T-helper 2 cell (primary cell): ENCODE measurements at places on chromosomes 6 and 20.

- DNase-seq: peak; percentile 20
Measured at GRCh38 chr6:142746524-142746923, 198.5 kb downstream of the HIVEP2 start.

GRCh38 chr6:7505189-7505699 lies 36.2 kb upstream of the DSP start:
- no peak for DNase-seq

- no peak for DNase-seq
Measured at GRCh38 chr20:20782755-20783154, 70.3 kb upstream of the RALGAPA2 start.

DNA sequence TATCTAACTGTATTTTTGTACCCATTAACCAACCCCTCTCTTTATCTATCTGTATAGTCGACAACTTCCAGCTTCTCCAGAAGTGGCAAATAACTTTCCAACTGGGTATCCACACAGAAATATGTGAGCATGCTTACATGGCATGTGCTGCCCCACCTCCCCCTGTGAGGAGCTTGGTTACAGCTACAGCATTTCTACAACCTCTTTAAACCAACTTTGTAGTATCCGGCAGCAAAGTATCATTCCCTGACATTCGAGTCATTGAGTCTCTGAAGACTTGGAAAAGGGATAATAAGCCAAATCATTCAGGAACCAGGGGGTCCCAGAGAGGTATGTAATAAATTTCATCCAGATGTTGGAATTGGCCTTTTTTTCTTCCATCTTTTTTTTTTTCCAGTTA lies 48.2 kb upstream of the ASIP start:
- DNase-seq: no peak

- no peak for DNase-seq
Measured at GRCh38 chr6:129345890-129346289, 364.1 kb downstream of the ARHGAP18 start.

DNA sequence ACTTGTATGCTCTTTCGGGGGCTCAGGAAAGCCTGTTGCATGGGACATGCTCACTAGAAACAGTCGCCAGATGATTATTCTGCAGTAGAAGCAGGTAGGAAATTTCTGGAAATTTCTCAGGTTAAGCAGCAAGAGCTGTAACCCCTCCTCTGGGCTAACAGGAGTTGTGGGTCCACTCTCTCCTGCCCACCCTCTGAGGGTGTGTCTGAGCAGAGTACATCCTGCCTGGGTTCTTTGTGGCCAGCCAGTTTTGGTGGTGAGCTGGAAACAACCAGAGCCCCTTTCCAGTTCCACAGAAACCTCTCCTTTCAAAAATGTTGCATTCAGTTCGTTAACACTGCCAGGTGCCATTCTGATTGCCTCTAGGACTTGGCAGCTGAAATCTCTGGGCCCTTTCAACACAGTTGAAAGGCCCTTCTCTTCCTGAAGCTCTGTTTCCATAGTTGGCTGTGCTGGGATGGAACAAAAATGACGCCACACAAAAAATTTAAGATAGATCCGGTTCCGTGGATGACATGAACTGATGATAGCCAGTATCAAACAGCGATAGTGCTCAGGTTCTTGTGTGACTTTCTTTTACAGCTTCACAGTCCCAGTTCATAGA lies 38.5 kb downstream of the PLCG1 start:
- DNase-seq: no peak

GRCh38 chr6:76843054-76843822 lies 620.1 kb downstream of the HTR1B start:
- DNase-seq: no peak

- DNase-seq: no peak
Measured at GRCh38 chr6:15426901-15427300, 181.0 kb downstream of the JARID2 start.

GRCh38 chr6:64270083-64270482 lies 634.5 kb downstream of the PHF3 start:
- no peak for DNase-seq

DNA sequence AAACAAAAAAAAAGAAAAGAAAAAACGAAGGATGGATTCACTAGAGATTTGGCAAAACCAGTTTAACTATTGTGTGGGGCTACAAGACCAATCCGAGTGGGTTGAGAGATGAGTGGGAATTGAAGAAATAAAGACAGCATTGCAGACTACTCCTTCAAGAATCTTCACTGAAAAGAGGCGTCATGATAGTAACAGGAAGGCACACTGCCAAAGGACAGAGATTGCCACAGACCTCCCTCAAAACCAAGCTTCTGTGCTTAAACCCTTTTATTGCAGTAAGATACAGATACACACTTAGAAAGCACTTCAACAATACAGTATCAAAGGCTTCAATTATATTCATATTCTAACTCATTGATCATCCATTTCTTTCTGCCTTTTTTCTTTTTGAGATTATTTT lies 103.9 kb downstream of the IPCEF1 start:
- DNase-seq: no peak

DNA sequence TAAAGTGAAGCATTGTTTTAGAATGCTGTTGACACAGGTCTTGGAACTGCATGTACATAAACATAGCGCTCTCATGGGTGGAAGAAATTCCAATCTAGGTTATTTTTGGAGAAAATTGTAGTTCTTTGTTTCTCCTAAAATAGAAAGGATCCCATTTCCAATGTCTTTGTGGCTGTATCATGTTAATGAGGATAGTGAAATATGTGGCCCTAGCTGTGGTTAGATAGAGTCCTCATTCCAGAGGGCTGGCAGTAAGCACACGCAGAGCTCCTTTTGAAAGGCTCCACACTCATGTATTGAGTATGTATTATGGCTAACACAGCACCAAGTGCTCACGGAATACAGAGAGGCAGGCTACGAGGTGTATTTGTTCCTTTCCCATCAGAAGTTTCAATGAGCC lies 60.9 kb downstream of the SNRNP48 start:
- no peak for DNase-seq

DNA sequence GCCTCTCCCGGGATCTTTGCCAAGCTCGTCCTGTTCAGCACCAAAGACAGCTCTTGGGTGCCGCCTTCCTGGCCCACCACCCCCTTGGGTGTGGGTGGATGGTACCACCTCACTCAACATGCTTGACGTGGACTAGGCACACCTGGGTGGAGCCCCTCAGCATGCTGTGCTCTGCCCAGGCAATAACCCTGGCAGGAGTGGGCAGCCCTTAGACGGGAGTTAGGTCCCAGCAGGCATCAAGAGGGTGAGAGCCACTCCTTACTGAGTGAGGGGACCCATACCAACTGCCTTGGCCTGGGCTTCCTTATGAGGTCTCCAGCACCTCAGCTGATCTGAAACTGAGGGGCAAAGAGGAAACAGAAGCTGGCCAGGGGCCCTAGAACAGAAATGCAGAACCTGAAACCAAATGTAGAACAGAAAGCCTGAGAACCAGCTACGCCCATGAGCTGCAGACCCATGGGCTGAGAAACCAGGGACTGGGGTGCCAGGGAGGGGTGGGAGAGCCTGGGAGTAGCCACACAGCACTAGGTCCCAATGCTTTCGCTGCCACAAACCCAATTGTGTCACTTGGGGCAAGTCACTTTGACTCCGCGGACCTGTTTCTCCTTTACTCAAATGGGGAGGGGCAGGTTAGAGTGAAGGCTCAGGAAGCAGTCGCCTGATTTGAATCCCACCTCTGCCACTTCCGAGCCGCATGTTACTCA lies 2.0 kb downstream of the FGD2 start:
- DNase-seq: no peak

- DNase-seq: no peak
Measured at GRCh38 chr20:41196653-41197225, 59.4 kb downstream of the PLCG1 start.

- DNase-seq: no peak
Measured at GRCh38 chr20:41563087-41563486, 55.1 kb downstream of the CHD6 start.

DNA sequence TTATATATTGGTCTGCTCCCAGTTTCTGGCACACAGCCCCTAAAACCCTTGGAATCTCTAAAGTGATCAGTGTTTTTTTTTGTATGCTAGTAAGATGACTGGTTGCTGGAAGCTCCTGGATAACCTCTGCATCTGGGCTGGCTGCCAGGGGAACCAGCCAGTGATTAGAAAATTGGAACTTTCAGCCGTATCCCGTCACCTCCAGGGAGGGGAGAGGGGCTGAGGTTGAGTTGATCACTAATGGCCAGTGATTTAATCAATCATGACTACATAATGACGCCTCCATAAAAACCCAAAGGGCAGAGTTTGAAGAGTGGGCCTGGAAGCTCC lies 48.0 kb upstream of the NOP56 start:
- no peak for DNase-seq

GRCh38 chr20:2753461-2754040 lies 46.9 kb downstream of the CPXM1 start:
- no peak for DNase-seq

DNA sequence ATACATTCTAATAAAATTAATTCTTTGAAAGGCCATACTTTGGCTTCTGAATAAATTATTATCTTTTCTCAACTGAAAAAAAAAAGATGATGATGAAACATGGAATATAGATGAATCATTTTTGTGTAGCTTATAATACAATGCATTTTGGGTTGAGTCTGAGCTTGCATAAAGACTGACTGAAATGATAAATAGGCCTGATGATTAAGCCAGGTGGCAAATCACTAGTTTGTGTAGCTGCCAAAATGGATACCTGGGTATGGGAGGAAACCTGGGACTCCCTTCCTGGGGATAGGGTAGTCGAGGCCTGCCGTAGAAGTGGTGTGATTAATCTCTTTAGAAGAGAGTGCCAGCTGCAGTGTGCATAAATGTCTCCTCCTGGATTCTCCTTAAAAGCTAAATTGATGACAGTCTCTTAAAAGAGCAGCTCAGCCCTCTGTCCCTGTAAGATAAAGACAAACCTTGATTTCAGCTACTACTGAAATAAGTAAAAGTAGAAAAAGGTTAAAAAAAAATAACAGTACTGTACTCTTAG lies 275.1 kb downstream of the GRIK2 start:
- DNase-seq: no peak

- no peak for DNase-seq
Measured at GRCh38 chr20:57708694-57709673, 831 bp downstream of the PMEPA1 start.

DNA sequence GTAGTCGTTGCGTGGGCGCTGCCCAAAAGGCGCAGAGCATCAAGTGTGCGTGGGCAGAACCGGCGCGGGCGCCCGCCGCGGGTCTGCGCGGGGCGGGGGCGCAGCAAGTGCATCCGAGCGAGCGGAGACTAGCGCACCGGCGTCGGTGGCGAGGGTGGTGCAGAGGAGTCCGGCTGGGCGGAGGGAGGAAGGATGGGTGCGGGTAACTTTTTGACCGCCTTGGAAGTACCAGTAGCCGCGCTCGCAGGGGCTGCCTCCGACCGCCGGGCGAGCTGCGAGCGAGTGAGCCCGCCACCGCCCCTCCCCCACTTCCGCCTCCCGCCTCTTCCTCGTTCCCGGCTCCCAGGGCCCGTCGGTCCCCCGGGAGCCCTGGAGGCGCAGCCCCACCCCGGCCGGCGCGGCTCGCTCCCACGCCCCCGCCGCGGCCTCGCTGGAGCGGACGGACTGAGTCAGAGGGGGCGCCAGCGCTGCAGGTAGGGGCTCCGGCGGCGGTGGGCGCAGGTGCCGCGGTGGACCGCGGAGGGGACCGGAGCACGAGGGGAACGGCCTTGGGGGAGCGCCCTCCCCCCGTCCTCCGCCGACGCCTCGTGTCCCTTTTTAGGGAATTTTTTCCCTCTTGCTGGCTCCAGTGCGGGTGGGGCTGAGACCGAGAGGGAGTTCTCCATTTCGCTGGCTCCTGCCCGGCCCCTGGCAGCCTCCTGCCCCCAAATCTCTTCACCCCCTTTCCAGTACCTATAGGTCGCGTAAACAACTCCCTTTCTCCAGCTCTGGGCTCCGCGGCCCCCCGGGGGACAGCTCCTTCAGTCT lies 1.6 kb upstream of the DBNDD2 start:
- peak; percentile 26 for DNase-seq

DNA sequence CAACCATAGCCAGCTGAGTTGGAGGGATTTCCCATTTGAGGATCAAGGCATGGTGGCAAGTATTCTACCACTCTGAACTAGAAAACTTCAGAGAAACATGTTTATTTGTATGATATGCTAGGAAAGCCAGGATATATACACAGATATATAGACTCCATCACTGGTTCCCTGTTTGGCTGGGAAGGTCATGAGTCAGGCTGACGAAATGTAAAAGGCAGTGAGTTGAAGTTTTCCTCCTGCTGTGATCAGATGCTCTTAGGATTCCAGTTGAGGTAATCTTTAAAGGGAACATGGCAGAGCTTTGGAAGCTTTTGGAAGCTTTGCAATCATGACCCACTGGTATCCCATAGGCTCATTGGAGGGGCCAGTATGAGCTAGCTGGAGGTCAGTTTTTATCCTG lies 1369.1 kb downstream of the EPHA7 start:
- DNase-seq: no peak

GRCh38 chr20:24764794-24765202 lies 184.3 kb upstream of the CST7 start:
- no peak for DNase-seq

GRCh38 chr6:121652223-121652622 lies 216.8 kb downstream of the GJA1 start:
- DNase-seq: no peak

DNA sequence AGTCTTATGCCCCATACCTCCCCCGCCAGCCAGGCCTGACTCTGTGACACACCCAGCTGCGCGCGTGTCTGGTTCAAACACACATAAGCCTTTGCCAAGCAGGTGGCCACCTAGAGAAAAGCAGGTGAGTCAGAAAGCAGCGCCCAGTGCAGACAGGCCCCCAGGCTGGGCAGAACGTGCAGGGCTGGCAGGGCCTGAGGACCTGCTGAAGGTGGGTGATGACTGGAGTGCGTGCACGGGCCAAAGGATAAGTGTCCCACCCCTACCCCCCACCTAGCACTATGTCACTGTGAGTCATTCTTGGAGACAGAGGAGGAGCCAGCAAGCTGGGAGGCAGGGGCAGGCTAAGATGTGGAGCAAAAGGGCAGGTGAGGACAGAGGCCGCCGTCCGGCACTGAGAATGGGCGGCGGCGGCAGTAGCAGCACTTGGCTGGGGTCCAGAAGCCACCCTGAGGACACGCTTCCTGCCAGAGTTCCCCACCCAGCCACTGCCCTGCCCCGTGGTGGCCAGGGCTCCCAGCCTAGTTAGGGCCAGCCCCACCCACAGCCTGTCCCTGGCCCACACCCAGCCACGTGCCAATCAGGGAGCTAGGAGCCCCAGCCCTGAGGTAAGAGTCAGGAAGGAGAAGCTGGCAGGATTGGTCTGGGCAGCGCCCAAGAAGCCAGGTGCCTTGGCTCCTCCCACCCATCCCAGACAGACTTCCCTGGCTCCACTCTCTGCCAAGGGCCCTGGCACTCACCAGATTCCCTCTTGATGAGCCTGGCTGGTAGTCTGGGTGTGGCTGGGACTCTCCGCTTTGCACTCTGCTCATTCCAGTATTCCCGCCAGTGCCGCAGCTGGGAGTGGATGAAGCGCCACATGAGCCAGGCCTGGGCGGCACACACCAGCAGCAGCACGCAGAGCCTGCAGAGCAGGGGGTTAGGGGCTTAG lies 72.7 kb downstream of the TRAM2 start:
- no peak for DNase-seq

- DNase-seq: no peak
Measured at GRCh38 chr20:63748934-63749270, 9.3 kb downstream of the SLC2A4RG start.
